ENCODE measurements at places on chromosomes 7 and 10.

DNA sequence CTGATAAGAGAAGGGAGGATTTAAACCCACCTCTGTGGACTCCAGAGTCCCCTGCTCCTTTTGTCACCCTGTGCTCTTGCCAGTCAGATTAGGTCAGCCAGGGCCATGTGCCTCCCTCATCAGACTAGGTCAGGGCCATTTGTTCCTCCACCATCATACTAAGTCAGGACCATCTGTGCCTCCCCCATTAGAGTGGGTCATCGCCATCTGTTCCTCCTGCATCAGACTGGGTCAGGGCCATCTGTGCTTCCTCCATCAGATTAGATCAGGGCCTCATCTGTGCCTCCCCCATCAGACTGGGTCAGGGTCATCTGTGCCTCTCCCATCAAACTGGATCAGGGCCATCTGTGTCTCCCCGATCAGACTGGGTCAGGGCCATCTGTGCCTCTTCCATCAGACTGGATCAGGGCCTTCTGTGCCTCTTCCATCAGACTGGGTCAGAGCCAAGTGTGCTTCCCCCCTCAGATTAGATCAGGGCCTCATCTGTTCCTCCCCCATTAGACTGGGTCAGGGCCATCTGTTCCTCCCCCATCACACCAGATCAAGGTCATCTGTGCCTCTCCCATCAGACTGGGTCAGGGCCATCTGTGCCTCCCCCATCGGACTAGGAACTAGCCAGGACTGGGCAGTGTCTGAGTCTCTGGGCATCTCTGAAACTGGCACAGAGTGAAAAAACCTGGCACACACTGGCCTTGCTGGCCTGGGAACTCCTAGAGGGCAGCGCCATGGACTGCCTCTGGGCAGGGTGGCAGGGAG lies 11.5 kb downstream of the MYL10 start:
- no peak for DNase-seq

DNA sequence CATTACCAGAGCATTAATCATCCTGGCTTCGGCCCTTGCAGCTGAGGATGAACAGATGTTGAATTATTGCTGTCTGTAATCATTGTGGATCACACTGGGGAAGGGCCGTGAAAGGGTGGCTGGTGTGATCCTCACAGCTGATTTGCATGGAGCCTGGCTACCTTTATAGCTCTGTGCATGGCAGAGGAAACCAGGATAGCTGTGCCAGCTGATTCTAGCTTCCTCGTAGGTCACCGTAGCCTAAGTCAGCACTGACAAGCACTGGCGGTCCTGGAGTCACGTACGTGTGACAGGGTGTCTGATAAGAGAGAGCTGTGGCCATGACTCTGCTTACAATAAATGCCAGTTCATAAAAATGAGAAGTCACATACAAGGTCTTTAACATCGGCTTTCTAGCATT lies 76.5 kb downstream of the INSYN2A start:
- no peak for DNase-seq

DNA sequence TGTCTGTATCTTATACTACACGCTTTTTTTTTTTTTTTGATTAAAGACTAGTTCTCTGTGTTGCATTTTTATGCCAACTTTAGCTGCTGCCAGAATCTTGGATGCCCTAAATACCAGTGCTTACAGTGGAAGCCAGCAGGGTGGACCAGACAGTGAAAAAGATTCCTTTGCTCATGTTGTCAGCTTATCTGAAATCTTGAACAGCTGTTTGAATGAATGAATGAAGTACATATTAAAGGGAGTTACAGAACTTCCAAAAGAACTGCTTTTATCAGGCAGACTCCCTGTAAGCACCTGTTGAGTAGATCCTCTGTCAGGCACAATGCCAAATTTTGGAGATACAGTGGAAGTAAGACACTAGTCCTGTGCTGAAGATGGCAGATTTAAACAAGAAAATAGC lies 184.9 kb downstream of the PPP1R9A start:
- no peak for DNase-seq

GRCh38 chr7:158345731-158346130 lies 241.9 kb downstream of the PTPRN2 start:
- no peak for DNase-seq

DNA sequence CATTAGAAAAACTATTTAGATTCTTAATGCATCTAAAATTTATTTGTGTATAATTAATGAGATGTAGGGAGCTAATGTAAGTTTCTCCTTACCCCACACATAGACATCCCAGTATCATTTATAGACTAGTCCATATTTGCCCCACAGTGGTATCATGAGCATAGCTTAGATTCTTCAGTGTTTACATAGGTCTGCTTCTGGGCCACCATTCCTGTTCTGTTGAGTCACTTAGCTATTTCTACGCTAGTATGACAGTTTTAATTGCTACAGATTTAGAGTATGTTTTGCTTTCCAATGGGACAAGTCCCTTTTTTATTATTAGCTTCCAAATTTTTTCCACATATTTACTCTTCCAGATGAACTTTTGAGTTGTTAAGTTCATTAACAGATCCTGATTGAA lies 69.4 kb downstream of the MCMBP start:
- DNase-seq, result no peak

DNA sequence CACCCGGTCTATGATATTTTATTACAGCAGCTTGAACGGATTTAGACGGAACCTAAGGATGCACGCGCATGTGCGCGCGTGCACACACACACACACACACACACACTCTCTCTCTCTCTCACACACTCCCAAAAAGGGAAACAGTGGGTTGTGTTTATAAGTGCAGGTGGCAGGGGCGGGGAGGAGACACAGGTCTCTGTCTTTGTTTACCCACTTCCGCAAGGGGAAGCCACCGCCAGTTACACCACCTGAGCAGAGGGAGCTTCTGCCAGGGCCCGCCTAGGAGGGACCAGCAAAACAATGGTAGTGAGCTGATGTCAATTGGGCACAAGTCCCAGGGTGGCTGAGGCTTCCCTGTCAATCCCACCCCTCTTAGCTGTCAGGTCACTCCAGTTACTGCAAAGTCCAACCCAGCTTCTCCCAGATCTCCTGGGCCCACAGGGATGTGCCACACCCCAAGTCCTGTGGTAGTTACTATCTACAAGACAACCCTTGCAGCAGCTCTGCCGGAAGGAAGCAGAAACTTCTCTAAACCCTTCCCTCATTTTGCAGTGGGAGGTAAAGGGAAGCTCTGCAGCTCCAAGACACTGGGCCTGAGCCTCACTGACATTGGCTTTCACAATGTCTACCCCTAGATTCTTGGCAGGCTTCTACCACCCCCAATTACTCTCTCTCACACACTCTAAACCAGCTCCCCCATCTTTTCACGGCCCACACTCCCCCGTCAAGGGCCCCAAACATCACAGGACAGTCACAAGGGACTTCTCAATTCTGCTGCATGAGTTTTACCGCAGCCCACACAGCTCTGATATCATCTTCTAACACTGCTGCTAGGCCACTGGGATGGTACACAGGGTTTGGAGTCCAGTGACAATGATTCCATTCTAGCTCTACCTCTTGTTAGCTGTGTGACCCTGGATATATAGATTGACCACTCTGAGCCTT lies 17.6 kb downstream of the ANXA11 start:
- peak; percentile 58 for DNase-seq

- no peak for DNase-seq
Observed at GRCh38 chr7:133709036-133709880, 417.9 kb upstream of the LRGUK start.

- DNase-seq, result no peak
Observed at GRCh38 chr10:69004821-69005220, 16.2 kb downstream of the KIFBP start.

- DNase-seq, result no peak
Observed at GRCh38 chr7:68014031-68014736, 1017.6 kb downstream of the TYW1 start.

GRCh38 chr7:69403169-69403568 lies 195.1 kb upstream of the AUTS2 start:
- DNase-seq, result no peak

GRCh38 chr7:148262721-148263229 lies 327.8 kb upstream of the C7orf33 start:
- no peak for DNase-seq

DNA sequence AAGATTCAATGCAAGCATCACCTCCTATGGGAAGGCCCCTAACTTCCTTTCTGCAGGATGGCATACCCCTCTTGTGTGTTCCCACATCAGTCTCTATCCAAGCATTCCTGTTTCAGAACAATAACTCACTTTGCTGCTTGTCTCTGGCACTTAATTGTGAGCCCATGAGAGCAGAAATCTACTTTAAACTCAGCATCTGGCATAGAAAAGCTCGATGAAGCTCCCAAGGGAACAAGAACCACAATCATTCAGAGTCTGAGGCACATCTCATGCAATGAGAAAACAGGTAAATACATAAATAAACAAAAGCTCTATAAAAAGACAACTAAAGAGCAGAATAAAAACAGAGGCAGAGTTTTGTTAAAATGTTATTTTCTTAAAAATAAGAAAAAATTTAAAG lies 66.2 kb downstream of the VPS41 start:
- DNase-seq, result no peak

DNA sequence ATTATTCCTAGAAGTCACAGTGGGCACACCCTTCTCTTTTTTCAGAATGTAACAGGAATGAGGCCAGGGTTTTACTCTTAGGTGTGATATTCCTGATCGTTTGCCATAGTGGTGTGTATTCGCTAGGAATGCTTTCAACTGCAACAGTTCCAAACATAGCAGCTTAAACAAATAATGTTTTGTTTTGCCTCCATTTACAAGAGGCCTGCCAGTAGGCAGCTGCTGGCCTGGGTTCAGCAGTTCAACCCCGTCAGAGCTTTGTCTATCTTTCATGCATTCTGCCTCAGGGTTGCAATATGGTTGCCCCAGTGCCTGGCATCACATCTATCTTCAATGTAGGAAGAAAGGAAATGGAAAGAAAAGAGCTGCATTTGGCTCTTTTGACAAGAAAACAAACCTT lies 21.7 kb upstream of the RET start:
- DNase-seq, result no peak

DNA sequence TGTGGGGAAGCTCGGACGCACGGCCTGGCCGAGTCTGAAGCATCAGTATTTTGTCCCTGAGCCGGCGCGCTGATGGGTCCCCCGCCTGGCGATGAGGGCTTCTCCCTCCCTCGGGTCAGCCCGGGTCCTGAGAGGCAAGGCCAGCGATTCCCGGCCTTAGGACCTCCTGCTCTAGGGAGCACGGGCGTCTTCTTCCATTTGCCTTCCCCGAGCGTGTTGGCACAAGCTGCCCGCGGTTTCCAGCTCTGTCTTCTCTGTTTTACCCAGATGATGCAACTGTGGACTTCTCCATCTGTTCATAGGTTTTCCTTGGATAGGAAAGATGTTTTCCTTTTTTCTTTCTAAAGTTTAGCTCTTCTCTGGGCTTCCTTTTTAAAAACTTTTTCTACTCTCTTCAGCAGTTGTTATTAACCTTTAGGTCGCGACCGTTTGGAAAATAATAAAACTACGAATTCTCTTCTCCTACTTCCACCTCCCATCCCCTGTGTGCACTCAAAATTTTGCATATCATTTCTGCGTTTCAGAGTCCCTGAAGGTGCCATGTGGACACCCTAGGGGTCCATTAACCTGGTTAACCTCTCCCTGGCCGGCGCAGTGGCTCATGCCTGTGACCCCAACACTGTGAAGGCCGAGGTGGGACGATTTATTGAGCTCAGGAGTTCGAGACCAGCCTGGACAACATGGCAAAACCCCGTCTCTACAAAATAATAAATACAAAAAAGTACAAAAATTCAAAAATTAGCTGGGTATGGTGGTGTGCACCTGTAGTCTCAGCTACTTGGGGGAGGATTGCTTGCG lies 1.4 kb upstream of the SLC25A28 start:
- DNase-seq, result no peak

DNA sequence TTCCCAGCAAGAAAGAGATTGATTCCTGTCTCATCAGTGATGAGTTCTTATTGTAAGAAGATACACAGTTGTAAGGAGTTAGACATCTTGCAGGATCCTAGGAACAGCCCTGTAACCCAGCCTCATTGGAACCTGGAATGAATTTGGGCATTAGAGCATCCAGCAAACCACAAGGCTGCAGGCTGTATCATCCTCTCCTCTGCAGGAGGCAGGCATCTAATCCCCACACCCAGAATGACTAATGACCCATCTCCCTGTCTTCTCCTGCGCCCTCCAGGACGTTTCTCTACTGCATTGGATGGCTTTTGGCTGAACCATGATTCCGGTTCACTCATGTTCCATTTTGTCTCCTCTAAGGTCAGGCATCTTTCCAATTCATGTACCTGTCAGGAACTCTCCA lies 233.9 kb downstream of the POU6F2 start:
- no peak for DNase-seq

DNA sequence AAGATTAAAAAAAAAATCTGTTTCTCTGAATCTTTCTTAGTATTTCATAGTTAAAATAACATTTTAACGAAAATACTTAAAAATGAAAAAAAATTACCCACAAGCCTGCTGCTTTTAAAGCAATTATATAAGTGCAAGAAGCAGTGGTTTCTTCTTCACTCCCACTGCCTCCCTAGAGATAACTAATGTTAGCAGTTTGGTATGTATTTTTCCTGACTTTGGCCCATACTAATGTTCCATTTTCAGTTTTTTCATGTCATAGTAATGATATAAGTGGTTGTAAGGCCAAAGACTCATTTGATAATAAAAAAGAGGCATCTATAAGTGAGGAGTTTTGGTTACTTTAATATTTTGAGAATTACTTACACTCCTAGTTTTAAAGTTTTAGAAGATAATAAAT lies 24.3 kb upstream of the LAMB1 start:
- no peak for DNase-seq

GRCh38 chr10:94216201-94216600 lies 146.5 kb downstream of the NOC3L start:
- no peak for DNase-seq

DNA sequence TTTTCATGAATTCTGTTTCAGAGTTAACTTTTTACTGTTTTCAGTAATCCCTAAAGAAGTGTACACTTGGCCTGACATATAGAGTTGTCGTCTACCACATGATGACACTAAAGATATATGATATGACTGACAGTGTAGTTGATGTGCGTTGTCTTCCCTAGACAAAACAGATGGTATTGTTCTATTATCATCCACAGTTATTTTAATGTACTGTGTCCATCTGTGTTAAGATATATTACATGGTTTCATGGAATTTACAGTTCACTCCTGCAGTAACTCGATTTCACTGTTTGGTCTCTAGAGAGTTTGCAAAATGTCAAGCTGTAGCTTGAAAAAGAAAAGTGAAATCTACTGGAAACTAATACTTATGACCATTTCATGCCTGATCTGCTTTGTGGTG lies 18.1 kb downstream of the FOXP2 start:
- no peak for DNase-seq

DNA sequence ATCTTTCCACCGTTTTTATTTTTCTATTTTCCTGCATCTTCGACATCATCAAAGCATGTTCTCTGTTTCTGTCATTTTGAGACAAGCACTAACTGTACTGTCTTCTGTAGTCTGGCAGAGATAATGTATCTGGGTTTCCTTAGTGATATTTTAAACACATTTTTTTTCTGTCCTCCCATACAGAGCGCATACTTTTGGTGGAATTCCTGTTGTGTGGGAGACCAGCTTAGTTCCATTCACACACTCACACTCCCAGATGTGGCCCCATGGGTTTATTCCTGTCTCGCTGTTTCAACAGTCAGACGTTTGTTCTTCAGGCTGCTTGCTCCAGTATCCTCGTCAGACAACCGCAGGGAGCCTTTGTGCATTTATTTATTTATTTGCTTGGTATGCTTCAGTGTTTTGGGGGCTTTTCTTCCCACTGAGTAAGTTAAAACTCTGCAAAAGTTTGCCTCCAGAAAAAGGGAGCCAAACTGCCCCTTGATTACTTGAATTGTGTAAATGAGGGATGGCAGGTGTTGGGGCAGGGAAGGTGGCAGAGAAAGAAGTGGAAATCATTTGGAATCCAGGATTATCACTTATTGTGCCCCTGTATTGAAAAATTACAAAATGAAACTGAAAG lies 456.8 kb upstream of the KLF6 start:
- no peak for DNase-seq

GRCh38 chr10:78362406-78363022 lies 328.9 kb downstream of the RPS24 start:
- no peak for DNase-seq

Data from stimulated activated CD4-positive, alpha-beta T cell treated with anti-CD3 and anti-CD28 coated beads, TNF-alpha, amount 100 ng/mL, for 1 hour (primary cell).